ENCODE measurements at places on chromosomes 16 and 17. TPM values are rescaled to one million over a fixed set of nuclear protein-coding genes. Genes with fewer than 3 reads are reported as not detected.

Gene C16orf92
- total RNA-seq: not detected

Gene RNF227
- 2.9 TPM for total RNA-seq

Gene FOXL1
- total RNA-seq: not detected

Gene KRTAP4-5
- total RNA-seq: not detected

Gene KCNJ18
- total RNA-seq: not detected

Gene UMOD
- total RNA-seq: 31.3 TPM

Gene TBC1D28
- total RNA-seq: not detected

Gene TPSG1
- not detected for total RNA-seq

Gene SOST
- total RNA-seq: not detected

- peaks cover 78% of the 10 kb centered on the region for H3K4me1 ChIP-seq
- H3K36me3 ChIP-seq: peaks cover 1% of the 10 kb centered on the region
- no peaks in the 10 kb centered on the region for H3K27me3 ChIP-seq
- DNase-seq: no peak
- peak overlapping the region; percentile 63 for H3K4me3 ChIP-seq
These were observed 1.2 kb downstream of the CBX4 start for GRCh38 chr17:79837888-79838521.

DNA sequence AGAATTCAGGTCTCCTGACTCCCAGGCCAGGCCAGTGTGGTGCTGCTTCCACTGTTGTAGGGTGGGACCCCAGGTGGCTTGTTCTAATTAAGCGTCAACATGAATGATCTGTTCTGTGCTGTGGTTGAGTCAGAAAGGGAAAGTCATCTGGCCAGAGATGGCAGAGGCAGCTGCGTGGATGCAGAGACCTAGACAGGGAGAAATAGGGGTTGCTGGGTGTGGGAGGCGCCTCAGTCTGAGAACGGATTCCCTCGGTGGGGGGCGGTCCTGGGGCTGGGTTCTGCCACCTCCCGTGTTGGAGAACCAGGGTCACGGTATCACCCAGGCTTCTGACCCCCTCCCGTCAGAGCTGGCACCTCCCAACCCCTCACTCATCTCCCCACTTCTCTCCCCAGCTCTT, 5.6 kb downstream of the FBRS start:
- H3K36me3 ChIP-seq: peaks cover 30% of the 10 kb centered on the region
- no peaks in the 10 kb centered on the region for H3K27me3 ChIP-seq
- peaks cover 37% of the 10 kb centered on the region for H3K4me1 ChIP-seq
- no peak overlapping the region for H3K4me3 ChIP-seq

- no peaks in the 10 kb centered on the region for H3K36me3 ChIP-seq
- H3K4me3 ChIP-seq: no peak overlapping the region
- no peak overlapping the region for H3K27ac ChIP-seq
- no peaks in the 10 kb centered on the region for H3K27me3 ChIP-seq
These were observed 106.5 kb downstream of the MGAT5B start for GRCh38 chr17:76974721-76975120.

DNA sequence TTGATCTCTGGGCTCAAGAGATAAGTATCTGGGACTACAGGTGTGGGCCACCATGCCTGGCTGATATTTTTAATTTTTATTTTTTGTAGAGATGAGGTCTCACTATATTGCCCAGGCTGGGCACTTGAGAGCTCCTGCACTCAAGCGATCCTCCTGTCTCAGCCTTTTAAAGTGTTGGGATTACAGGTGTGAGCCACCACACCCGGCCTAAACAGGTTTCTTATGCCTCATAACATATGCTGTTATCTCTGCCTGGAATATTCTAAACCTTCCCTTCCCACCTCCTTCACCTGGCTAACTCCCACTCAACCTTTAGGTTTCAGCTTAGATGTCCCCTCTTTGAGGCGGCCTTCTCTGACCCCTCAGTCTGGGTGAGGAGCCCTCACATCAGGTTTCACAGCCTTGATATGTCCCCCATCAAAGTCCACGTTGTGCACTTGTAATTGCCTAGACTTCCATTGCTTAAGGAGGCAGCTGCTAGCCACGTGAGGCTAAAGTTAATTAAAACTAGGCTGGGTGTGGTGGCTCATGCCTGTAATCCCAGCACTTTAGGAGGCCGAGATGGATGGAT, 8.6 kb upstream of the CNP start:
- peaks cover 58% of the 10 kb centered on the region for H3K4me1 ChIP-seq
- DNase-seq: no peak
- no peaks in the 10 kb centered on the region for H3K36me3 ChIP-seq

DNA sequence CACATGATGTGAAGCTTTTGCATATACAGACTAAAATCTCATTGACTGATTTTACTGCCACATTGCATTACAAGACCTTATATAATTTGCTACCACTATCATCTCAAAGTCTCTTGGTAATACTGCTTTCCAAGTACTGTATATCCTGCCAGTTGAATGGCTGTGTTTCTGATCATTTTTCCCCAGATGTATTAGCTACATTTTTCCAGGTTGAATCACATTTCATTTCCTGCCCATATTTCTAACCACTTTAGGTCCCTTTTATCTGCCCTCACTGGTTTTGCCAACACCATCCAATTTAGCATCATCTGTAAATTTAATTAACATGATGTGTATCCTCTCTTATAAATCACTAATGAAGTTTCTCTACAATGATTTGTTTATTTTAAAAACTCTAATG, 365.7 kb upstream of the PMFBP1 start:
- H3K27ac ChIP-seq: no peak overlapping the region
- H3K36me3 ChIP-seq: no peaks in the 10 kb centered on the region
- H3K4me3 ChIP-seq: no peak overlapping the region
- no peaks in the 10 kb centered on the region for H3K4me1 ChIP-seq
- no peaks in the 10 kb centered on the region for H3K27me3 ChIP-seq
- DNase-seq: no peak

DNA sequence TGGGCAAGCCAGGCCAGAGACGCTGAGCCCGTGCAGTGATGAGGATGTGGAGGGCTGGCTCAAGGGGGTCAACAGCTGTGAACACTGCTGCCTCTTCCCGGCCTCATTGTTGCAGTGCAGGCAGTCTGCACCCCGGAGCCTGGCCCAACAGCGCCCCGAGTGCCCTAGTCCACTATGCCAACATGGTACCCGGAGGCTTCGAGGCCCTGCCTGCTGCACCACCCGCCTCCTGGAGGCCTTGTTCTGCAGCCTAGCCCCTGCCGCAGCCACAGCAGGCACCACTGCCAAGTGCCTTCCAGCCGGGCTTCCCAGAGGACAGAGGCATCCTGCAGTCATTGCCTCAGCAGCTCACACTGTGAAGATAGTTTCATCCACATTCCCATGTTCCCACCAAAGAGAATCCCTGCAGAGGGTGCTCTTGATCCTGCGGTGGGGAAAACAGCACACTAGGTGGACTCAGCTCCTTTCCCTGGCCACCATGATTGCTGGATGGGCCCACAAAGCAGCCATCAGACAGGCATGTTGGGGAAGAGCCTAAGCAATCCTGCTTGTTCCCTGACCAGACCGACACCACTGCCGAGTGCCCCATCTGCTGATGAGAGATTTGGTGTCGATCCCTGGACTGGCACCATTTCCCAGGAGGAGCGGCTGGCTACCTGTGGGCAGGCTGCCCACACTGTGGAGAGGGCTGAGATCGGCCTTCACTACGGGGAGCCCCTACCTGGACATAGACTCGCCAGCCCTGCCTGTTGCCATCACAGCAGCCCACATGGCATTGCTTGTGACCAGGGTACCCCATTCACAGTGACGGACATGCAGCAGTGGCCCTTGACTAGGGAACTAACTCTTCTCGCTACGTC, 44.9 kb downstream of the USP22 start:
- no peak overlapping the region for H3K4me3 ChIP-seq
- H3K27me3 ChIP-seq: no peaks in the 10 kb centered on the region
- peaks cover 11% of the 10 kb centered on the region for H3K36me3 ChIP-seq
- H3K27ac ChIP-seq: no peak overlapping the region
- DNase-seq: peak; percentile 13

GRCh38 chr17:77802333-77802615, 156.2 kb upstream of the TNRC6C start:
- H3K4me1 ChIP-seq: no peaks in the 10 kb centered on the region
- no peaks in the 10 kb centered on the region for H3K27me3 ChIP-seq
- H3K36me3 ChIP-seq: no peaks in the 10 kb centered on the region
- H3K4me3 ChIP-seq: no peak overlapping the region
- DNase-seq: no peak
- no peak overlapping the region for H3K27ac ChIP-seq

DNA sequence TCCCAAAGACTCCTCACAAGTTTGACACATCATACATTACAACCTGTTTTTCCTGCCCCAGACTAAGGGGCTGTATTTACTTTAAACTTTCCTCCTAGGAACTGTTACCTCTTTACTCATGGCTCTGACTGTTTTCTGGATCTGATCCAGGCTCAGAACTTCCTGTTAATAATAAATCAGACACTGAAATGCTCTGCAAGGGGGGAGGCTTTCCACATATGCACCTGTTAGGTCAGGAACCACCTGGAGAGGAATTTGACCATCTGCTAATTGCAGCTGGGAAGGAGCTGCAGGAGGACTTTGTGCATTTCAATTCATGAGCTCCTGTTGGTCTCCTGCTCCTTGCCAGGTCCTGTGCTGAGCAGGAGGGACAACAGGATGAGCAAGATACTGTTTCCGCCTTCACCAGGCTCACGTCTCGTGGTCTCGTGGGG, 476.9 kb upstream of the CDH5 start:
- H3K4me3 ChIP-seq: no peak overlapping the region
- H3K27me3 ChIP-seq: no peaks in the 10 kb centered on the region
- no peaks in the 10 kb centered on the region for H3K4me1 ChIP-seq

DNA sequence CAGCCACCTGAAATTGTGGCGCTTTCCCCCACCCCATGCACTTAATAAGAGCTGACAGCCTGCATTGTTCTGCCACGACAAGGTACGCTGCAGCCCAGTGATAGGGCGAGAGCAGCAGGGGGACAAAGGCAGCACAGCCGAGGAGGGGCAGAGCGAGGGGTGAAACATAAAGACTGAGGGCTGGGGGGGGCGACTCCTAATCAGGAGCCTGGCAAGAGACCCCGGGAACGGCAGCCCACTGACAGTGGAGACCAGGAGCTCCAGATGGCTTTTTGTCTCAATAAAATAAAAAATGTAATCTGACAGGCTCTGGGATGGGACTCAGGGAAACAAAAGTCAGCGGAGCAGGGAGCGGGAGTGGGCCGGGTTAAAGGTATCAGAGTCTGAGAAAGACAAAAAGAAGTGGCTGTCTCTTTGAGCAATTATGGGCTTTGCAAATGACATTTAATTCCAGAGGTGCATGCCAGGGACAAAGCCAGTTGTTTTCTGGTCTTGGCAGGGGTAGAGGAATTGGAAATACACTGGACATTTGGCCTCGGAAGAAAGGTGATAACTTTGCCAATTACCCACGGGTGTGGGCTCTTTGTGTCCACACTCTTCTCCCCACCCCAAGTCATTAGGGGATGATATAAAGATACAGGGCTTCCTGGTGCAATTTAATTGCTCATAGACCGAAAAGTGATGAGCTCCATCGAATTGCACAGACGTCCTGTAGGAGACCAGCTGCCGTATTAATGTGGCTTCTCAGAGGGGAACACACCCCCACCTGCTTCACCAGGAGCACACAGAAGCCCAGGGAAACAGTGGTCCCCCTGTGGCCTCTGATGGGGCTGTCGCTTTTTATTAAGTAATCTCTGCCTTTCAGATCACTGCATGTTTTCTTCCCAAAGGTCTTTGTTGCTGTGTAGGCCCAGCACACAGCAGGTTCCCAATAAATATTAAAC, 17.6 kb upstream of the CCDC182 start:
- no peak overlapping the region for H3K4me3 ChIP-seq
- DNase-seq: no peak
- no peaks in the 10 kb centered on the region for H3K27me3 ChIP-seq
- no peaks in the 10 kb centered on the region for H3K36me3 ChIP-seq
- H3K27ac ChIP-seq: no peak overlapping the region
- H3K4me1 ChIP-seq: no peaks in the 10 kb centered on the region

GRCh38 chr17:44965481-44966234, 2.4 kb downstream of the C1QL1 start:
- no peak overlapping the region for H3K4me3 ChIP-seq
- no peaks in the 10 kb centered on the region for H3K27me3 ChIP-seq
- H3K36me3 ChIP-seq: no peaks in the 10 kb centered on the region
- DNase-seq: no peak
- H3K27ac ChIP-seq: no peak overlapping the region

- H3K27ac ChIP-seq: no peak overlapping the region
- peaks cover 49% of the 10 kb centered on the region for H3K4me1 ChIP-seq
- no peak for DNase-seq
- no peak overlapping the region for H3K4me3 ChIP-seq
- H3K27me3 ChIP-seq: no peaks in the 10 kb centered on the region
These were observed 14.0 kb downstream of the MED13 start for GRCh38 chr17:62051053-62051452.

GRCh38 chr17:40032322-40033320, 17.4 kb downstream of the CSF3 start:
- no peak overlapping the region for H3K4me3 ChIP-seq
- DNase-seq: peak; percentile 98
- peak overlapping the region; percentile 80 for H3K27ac ChIP-seq
- H3K4me1 ChIP-seq: peaks cover 54% of the 10 kb centered on the region
- peaks cover 13% of the 10 kb centered on the region for H3K36me3 ChIP-seq

DNA sequence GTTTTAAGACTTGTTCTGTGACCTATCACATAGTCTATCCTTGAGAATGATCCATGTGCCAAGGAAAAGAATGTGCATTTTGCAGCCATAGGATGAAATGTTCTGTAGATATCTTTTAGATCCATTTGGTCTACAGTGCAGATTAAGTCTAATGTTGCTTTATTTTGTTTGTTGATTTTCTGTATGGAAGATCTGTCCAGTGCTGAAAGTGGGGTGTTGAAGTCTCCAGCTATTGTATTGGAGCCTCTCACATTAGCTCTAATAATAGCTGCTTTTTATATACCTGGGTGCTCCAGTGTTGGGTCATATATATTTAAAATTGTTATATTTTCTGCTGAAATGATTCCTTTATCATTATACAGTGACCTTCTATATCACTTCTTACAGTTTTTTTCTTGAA, 155.6 kb upstream of the MON1B start:
- no peak overlapping the region for H3K4me3 ChIP-seq
- H3K27me3 ChIP-seq: no peaks in the 10 kb centered on the region
- no peak for DNase-seq
- no peak overlapping the region for H3K27ac ChIP-seq
- no peaks in the 10 kb centered on the region for H3K4me1 ChIP-seq

DNA sequence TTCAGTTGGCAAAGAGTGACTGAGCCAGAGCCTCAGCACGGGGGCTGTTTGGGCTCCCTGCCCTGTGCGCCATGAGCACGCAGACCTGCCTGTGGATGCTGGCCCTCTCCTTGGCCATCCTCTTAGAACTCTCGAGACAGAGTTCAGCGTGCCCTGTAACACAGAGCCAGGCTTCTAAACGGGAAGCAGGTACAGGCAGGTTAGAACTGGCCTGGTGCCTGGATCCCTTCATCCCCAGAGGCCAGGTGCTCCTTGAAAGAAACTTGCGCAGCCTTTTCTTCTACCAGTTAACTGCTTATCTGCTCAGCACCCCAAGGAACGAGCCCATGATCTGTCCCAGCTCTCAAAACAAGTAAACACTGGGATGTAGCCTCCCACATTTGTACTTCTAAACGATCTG, 6.9 kb downstream of the CCNF start:
- H3K27me3 ChIP-seq: no peaks in the 10 kb centered on the region
- no peaks in the 10 kb centered on the region for H3K4me1 ChIP-seq
- H3K36me3 ChIP-seq: no peaks in the 10 kb centered on the region

GRCh38 chr17:64158831-64159590, 29.1 kb upstream of the ERN1 start:
- no peak overlapping the region for H3K4me3 ChIP-seq
- H3K27me3 ChIP-seq: no peaks in the 10 kb centered on the region
- DNase-seq: peak; percentile 76
- peak overlapping the region; percentile 83 for H3K27ac ChIP-seq
- H3K36me3 ChIP-seq: no peaks in the 10 kb centered on the region
- peaks cover 83% of the 10 kb centered on the region for H3K4me1 ChIP-seq
